Stimulated activated naive CD8-positive, alpha-beta T cell treated with anti-CD3 and anti-CD28 coated beads, Interleukin-15, Interleukin-2, amounts not matched to agents 100 U/mL and 50 U/mL, for 24 hours (primary cell): ENCODE measurements at places on chromosomes 16 and 17.

DNA sequence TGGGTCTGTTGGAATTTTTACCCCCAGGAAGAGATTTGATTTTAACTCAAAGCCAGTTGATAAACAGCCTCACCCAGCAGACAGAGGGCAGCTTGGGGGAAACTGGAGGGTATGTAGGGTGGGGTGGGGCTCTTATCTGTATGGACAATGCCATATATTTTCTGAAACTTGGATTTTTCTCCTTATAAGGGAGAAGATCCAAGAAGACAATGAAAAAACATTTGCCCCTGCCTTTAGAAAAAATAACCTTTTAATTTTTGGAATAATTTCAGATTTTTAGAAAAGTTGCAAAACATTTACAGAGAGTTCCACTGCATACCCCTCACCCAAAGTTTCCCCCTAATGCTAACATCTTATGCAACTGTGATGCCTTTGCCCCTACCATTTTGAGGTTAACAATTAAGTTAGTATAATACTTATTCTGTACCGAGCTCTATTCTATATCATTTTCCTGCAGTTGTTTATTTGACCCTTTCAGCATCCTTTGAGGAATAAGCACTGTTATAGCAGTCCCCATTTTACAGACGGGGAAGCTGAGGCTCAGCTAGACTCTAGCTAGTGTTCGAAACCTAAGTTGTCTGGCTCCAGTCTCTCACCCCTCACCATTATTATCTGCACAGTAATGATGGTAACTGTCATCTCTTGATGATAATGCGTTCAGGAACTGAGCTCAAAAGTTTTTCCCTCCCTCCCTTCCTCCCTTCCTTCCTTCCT lies 66.4 kb downstream of the PRKCB start:
- no peak for DNase-seq

GRCh38 chr17:37833237-37833859 lies 88.5 kb upstream of the HNF1B start:
- DNase-seq = peak; percentile 43

GRCh38 chr16:29807426-29808218 lies 1.3 kb downstream of the MAZ start:
- peak; percentile 92 for DNase-seq

- no peak for DNase-seq
Observed at GRCh38 chr16:22857296-22858025, 43.5 kb downstream of the HS3ST2 start.

DNA sequence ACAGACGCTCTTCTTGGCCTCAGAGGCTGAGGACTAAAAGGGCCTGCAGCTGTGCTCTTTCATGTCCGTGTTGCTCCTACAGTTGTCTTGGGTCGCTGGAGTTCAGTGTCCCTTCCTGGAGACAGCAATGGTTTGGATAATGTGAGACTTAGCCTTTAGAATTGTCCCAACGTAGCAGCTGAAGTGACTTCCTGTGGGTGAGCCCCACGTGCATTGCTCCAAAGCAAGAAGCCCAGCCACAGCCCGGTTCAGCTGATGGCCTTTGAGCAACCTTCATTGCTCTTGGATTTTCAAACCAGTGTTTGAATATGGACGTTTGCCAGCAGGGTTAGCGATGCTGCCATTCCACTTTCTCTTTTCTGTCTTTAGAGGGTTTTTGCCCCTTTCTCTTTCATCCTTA lies 19.7 kb downstream of the TMEM11 start:
- no peak for DNase-seq

DNA sequence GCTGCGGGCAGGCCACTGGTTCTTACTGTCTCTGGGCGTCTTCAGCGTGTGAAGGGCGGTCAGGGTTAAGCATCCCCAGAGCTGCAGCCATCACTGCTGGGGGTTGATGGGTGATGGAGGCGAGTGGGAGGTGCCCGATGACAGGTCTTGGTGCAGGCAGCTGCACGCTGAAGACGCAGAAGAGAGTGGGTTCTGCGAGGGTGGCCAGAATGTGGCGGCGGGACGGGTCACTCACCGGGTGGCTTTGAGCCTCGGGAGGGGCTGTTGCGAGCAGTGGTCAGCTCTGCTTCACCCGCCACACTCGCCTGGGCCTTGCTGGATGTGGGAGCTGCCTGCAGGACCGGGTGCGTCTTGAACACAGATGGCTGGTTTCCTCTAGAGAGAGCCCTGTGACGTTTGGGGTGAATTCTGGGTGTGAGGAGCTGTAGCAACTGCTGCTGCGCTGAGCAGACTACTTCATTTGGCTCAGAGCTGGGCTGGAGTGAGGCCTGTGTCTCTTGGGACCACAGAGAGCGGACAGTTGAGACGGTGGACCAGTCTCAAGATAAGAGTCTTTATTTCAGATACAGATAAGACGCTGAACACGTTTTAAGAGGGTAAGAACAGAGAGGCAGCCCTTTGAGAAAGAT lies 44.6 kb upstream of the ZNF750 start:
- DNase-seq = no peak

DNA sequence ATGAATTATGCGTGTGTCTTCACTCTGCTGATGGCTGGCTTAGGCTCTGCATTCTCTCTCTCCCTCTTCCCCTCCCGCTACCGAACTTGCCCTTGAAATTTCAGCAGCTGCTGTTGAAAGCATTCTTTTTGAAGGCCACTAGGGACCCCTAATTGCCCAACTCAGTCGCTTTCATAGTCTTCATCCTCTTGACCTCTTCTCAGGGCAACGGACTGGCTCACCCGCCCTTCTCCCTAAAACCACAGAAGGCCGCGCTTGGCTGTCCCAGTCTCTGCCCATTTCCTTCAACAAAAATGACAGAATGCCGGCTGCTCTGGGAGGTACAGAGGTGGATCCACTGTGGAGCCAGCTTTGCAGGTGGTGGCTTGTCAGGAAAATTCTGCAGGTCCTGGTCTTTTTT lies 21.0 kb upstream of the FMNL1 start:
- DNase-seq = no peak

DNA sequence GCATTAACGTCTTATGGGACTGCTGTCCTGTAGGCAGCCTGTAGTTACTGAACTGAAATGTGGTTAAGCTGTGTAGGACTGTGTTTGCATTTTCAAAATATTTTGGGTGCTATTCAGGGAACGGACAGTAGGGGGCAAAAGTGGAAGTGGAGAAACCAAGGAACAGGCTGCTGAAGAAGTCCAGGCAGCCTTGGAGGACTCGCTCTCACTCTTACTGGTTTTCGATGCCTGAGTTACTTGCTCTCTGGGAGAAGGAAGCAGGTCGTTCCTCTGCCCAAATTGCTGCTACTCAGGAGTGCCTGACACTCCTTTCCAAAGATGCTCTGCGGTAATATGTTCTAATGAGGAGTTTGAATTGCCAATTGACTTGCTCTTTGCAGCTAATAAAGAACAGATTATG lies 64.5 kb upstream of the RBFOX1 start:
- DNase-seq = peak; percentile 4

GRCh38 chr17:4177806-4178205 lies 34.8 kb downstream of the CYB5D2 start:
- no peak for DNase-seq

DNA sequence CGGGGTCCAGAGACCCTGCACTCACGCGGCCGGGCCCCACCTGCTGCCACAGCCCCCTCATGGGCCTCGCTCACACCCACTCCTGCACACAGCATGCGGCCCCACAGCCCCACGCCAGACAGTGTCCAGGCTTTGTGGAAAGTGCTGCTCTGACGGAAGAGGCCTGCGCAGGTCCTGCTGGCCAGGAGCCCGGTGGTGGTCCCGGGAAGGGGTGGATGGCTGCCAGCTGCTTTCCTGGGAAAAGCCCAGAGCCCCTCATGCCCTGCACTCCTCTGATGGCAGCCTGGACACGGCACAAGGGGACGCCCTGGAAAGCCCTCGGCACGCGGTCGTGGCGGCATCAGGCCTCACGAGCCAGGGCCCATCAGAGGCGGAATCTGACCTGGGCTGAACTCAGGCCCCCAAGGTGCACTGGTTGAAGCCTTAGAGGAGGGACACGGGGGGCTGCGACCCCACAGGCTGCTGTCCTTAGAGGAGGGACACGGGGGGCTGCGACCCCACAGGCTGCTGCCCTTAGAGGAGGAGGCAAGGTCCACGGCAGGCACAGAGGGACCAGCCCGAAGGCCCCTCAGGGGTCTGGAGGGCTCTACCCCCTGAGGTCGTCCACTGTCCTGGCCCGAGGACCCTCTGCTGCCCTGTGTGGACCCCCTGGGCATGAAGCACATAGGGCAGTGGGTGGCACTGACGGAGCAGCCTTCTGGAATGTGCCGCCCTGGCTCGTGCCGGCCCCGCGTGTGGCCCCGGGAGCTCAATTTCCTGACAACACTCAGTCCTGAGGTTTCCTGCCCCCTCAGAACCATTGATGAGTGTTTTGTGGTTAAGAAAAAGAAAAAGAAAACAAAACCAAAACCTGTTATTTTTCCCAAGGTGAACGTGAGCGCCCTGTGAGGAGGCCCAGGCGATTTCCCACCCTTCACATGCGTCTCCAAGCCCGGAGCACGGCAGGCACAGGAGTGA lies 22.1 kb downstream of the SOX8 start:
- peak; percentile 71 for DNase-seq

GRCh38 chr16:15034266-15035162 lies 21.4 kb downstream of the NTAN1 start:
- DNase-seq = no peak

DNA sequence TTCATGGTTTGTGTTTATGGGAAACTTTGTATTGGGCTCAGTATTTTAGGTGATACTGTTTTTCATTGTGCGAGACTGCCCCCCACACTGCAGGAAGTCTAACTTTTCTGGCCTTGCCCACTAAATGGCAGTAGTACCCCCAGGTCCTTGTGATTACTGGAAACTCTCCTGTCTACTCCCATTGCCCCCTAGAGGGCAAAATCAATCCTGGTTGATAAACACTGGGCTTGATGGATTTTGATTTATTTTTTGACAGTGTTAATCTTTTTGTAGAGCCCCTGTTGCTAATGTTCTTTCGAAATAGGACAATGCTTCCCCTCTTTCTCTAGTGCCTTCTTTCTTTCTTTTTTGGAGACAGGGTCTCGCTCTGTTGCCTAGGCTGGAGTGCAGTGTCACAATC lies 15.5 kb downstream of the METTL9 start:
- DNase-seq = no peak

DNA sequence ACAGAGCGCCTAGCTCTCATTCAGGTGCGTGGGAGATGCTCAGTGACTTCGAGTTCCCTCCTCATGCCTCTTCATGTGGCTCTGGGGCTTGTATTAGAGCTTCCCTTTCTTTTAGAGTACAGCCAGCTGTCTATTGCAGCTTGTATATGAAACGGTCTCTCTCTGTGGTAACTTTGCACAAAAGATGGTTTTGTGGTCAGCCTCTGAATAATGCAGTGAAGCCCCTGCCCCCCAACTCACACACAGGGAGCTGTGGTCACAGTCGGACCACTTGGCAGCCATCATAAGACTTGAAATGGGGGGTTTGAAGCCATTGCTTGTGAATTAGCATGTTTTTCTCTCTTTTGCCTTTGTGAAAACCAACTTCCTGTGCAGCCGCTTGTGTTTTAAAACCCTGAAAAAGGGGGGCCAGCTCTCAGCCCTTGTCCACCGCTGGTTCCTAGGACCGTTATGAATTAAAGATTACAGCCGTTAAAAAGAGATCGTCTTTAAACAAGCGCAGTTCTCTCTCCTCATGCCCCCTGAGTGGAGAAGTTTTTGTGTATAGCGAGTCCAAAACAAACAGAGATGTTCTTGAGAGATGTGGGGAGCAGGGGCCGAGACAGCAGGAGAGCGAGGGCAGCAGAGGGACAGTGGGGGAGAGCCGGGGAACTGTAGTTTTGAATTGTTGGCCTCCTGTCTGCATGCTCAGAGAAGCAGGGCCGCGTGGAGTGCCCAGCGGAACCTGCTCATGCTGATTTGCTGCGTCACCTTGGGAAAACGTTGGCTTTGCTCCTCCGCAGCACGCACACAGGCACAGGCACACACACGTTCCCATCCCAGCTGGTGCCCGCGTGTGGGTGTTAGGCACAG lies 199.0 kb downstream of the MSI2 start:
- DNase-seq = peak; percentile 48

- DNase-seq = no peak
Observed at GRCh38 chr17:72967977-72968585, 124.4 kb downstream of the SLC39A11 start.

- DNase-seq = no peak
Observed at GRCh38 chr16:79168321-79168720, 432.2 kb downstream of the MAF start.

DNA sequence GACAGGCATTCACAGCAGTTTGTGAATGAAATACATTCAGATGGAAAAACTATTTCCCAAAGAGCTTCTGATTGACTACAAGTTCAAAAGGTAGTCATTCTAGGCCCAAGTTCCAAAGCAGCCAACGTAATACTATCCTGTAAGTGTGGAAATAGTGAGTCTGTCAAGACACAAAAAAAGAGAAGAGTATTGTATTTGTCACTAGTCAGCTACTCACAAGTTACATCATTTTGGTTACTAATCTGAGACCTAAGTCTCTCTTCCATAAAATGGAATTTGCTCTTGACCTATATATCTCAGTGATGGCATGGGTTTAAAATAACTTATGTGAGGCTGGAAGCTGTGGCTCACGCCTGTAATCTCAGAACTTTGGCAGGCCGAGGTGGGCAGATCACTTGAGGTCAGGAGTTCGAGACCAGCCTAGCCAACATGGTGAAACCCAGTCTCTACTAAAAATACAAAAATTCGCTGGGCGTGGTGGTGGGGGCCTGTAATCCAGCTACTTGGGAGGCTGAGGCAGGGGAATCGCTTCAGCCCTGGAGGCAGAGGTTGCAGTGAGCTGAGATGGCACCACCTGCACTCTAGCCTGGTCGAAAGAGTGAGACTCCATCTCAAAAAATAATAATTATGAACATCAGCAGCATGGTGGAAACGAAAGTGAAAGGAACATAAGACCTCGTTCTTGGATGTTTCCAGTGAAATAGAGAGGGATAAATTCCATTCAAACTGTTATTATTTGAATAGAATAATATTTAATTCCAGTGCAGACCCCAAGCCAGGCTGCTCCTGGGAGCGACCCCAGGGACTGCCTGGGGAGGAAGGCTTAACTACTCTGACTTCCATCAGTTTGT lies 2.9 kb downstream of the CMC2 start:
- peak; percentile 17 for DNase-seq

GRCh38 chr16:82835487-82836155 lies 208.9 kb downstream of the CDH13 start:
- no peak for DNase-seq

GRCh38 chr16:77679391-77679790 lies 42.9 kb upstream of the NUDT7 start:
- DNase-seq = no peak

GRCh38 chr17:61201211-61201610 lies 198.4 kb upstream of the TBX2 start:
- no peak for DNase-seq
